ENCODE measurements at places on chromosomes 6 and 20.
A peak's percentile ranks its signal among the peaks of the same experiment; 100 is the strongest.

DNA sequence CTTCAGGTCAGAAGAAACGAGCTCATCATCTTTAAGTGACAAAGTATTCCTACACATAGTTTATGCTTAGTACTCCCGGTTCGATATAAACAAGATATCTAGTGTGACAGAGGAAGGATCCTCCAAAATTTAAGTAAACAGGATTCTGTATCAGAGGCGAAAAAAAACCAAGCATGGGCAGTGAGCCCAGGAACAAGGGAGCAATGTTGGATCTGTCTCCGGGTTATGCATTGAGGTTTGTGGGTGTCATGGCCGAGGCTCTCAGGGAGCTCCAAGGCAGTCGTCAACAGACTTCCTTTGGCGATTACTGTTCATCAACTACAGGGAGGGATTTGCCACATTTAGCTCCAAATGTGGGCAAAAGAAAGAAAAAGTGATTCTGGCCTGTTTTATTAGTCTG lies 319.5 kb downstream of the CBLN4 start:
- no peak for DNase-seq

GRCh38 chr6:70099732-70100131 lies 203.2 kb downstream of the COL9A1 start:
- no peak for DNase-seq

DNA sequence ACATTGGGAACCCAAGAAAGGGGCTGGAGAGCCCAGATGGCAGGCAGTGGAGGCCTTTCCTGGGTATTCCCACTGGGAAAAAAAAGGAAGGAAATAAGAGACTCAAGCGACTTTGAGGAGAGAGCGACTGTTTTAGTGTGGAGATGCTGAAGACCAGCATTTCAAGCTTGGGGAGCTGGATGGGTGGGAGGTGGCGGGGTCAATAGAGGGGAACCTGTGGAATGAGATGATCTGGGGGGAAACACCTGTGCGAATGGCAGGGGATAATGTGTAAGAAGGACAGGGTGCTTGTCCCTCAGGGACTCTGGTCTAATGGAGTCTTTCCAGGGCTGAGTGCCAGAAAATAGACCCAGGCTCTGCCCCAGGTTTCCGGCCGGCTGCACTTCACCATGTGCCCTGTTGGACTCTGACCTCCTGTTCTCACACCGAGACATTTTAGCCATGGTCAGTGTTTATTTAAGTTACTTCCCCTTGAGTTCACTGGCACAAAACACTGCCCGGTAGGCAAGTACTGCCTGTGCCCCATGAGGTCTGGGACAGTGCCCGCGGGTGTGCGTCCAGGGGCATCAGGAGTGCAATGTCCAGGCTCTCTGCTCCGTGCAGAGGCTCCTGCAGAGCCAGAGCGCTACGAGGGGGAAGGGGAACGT lies 50.4 kb upstream of the NKX2-2 start:
- no peak for DNase-seq

DNA sequence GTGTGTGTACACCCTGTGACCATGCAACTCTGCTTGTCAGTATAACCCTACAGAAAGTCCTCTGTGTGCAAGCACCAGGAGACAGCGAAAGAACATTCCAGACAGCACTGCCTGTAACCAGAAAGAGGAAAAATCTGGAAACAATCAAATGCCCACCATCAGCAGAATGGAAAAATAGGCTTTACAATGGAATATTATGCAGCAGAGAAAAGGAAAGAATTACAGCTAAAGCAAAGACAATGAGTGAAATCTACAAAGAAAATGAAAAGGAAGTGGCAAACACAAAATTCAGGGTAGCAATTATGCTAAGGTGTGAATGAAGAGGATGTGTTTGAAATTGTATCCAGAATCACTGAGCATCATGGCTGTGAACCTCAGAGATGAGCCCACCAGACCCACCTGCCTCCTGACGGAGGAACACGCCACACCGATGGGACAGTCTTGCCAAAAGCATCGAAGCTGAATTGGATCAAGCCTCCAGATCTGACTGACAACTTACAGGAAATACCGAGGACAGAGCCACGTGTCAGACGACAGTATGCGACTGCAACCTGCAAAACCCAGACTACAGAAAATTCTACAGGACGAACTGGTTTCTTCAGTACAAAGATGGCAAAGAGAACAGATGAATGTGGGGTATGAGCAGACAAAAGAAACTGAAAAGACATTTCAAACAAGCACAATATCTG lies 133.2 kb downstream of the NFATC2 start:
- DNase-seq = no peak

DNA sequence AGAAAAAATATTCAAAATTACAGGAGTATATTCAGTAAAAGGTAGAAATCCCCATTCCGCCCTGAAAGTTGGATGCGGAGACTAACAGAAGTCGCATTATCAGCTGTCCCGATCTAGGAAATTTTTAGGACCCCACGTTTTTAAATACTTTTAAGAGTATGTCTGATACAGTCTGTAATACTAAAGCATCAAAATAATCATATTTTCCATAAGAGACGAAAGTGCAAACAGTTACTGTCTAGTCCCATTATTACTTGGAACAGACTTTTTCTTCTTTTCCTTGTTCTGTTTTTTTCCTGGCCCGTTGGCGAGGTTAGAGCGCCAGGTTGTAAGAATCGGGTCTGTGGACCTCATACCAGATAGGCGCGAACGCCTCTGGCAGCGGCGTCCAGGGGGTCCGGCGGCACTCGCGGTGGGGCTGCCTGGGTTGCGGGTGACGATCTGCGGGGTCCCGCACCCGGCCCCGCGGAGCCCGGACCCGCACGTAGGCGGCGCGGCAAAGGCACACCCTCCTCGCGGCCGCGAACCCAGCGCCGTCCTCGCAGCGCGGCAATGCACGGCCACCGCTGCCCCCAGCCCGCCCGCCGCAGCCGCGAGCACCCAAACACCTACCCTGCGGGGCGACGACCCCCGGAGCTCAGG lies 460 bp downstream of the PLAGL1 start:
- no peak for DNase-seq

- no peak for DNase-seq
These were observed 172.8 kb upstream of the SPTLC3 start for GRCh38 chr20:12835999-12836398.

DNA sequence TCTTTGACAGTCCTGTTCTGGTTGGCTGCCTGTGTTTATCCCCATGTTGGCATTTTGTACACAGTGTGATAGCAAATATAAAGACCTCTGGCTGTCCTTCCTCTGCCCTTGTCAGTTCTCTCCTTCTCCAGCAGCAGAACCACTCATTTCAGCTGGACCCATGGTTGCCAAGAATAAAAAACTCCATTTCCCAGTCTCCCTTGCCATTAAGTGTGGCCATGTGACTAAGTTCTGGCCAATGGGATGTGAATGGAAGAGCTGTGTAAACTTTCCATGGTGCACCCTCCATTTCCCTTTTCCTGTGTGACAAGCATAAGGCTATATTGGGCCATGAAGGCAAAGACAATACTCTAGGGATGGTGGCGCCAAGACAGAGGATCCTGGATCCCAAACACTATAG lies 78.4 kb upstream of the TBC1D7 start:
- DNase-seq = no peak

DNA sequence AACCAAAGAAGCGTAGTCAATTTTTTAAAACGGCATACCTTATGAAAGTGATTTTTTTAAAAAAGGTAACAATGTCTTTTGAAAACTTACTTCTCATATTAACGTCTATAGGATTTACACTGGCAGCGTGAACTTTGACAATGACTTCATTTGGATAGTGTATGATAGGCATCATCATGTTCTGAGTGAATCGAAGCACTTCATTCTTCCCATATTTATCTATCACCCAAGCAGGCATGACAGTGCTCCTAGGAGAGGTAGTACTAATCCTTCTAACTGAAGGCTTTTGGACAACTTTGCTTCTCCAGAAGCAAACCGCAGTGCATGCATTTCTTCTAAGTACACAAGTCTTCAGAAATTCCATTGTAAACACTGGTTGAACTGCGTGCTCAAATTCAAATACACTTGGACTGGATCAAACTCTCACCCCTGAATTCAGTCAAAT lies 618 bp downstream of the RTN4IP1 start:
- no peak for DNase-seq

- DNase-seq = peak; percentile 33
These were observed 648.8 kb upstream of the AGPAT4 start for GRCh38 chr6:161922631-161923119.

- no peak for DNase-seq
These were observed 5.2 kb upstream of the BPIFA2 start for GRCh38 chr20:33162753-33163152.

- no peak for DNase-seq
These were observed 16.0 kb downstream of the SOD2 start for GRCh38 chr6:159676890-159677505.

DNA sequence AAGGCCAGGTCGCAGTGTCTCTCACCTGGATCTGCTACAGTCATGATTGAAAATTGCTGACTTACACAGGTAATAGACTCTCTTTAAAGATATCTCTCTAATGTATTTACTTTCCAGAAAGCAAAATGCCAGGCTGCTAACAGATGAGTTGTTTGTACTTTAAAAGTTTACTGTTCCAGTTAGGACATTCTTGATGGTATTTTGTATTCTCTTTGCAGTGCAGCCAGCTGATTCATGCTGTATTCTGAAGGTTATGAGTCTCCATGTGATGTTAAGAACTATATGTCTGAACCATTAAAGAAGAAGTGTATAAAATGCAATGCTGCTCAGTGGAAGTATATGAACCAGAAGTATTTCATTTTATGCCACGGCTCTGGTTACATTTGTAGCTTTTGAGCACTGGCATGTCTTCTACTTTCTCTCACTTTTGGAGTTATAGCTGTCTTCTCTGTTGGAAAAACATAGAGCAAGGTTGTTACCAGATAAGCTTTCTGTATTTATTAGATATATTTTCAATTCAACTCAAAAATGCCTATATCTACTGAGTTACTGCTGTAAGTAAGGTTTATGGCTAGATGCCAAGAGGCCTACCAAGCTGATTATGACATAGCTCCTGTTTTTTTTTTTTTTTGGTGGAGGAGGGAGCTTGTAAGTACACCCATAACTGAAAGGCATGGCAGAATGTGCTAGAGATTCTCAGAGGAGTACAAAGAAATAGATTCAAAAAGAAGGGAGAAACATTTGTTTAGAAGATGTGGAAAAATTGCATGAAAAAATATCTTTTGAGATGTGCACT lies 130.5 kb upstream of the MAN1A1 start:
- no peak for DNase-seq

DNA sequence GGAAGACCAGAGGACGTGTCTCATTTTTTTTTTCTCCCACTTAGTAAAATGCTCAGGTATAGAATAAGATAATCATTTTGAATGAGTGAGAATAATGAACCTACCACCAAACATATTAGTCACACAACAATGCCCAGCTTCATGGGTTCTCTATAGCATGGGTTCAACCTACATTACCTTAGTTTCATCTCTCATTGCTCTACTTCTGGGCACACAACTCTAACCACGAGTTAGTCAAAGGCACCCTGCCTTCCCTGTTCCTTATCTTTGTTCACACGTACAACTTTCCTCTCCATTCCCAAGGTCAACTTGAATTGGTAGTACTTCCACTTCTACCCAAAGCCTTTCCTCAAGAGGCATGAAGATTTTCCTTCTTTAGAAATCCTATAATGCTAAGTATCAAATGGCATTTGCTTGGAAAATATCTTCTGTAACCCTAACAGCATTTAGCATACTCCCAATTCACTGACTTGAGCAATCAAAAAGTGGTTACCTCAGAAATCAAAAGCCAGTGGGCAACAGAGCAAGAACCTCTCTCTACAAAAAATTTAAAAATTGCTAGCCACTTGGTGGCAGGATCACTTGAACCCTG lies 20.9 kb downstream of the DEK start:
- DNase-seq = peak; percentile 31

GRCh38 chr20:47392015-47392720 lies 35.7 kb upstream of the ZMYND8 start:
- DNase-seq = peak; percentile 56

- no peak for DNase-seq
These were observed 233.5 kb downstream of the TMEM242 start for GRCh38 chr6:157089851-157090250.

DNA sequence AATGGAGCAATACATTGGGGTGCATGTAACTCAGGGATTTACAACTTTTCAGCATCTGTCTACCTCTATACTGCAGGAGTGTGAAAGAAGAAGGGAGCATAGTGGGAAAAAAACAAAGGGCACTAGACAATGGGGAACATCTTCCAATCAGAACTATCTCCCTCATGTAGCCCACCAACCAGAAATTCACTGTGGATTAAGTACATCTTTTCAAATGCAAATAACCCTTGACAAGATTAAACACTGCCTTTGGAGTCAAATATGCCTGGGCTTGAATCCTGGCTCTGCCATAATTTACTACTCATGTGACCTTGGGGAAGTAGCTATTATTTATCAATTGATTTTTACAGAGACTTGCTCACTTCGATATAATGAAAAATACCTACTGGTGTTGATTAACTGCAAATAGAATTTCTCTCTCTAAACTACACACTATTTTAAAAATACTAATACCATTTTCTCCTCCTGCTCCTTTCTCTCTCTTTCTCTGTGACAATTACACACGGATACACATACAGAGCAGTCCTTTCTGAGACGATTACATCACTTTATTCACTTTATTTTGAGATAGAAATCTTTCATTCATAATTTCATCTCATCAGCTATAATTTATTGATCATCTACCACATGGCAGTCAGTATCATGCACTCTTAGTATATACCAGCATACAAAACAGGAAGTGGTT lies 783.7 kb downstream of the FRK start:
- no peak for DNase-seq

GRCh38 chr20:57282670-57283361 lies 16.4 kb upstream of the BMP7 start:
- no peak for DNase-seq

DNA sequence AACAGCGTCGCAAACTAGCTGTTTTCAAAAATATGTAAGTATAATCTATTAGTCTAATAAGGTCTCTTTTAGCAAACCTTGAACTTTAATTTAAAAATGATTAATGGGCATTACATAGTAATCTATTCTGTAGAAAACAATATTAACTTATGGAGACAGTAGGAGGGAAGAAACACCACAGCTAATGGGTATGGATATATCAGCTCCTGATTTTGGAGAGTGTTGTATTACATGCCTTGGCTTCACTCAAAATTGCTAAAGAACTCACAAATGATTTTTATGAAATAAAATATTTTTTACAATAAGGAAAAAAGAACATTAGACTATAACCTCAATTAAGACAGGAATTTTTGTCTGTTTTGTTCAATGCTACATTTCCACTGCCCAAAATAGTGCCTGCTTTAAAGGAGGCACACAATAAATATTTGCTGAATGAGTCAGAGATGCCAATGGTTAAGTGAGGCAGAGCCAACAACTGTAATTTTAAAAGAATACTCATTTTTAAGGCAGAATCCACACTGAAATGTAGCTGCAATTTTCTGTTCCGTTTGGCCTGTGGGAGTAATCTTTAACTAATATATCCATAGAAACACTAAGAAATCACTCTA lies 15.7 kb downstream of the ATG5 start:
- no peak for DNase-seq

GRCh38 chr20:47700327-47700726 lies 85.0 kb downstream of the SULF2 start:
- no peak for DNase-seq
